Glutamatergic neuron (in vitro differentiated cells): ENCODE measurements at places on chromosomes 3 and 15. TPM values are rescaled to one million over a fixed set of nuclear protein-coding genes. Genes with fewer than 3 reads are reported as not detected.

The NEK10 gene
- total RNA-seq = 1.5 TPM

The TMEM207 gene
- total RNA-seq = not detected

The P2RY14 gene
- total RNA-seq = not detected

The SERPINI2 gene
- total RNA-seq = not detected

The SLC6A1 gene
- 0.15 TPM for total RNA-seq

The ST6GAL1 gene
- 156 TPM for total RNA-seq

The ANKUB1 gene
- not detected for total RNA-seq

The CEMIP gene
- 0.25 TPM for total RNA-seq

The CFAP100 gene
- not detected for total RNA-seq

The PLSCR2 gene
- total RNA-seq = not detected

The STRIT1 gene
- total RNA-seq = not detected

The SNTN gene
- total RNA-seq = not detected

The STIMATE gene
- total RNA-seq = 23.0 TPM

The HESX1 gene
- not detected for total RNA-seq

The PCOLCE2 gene
- total RNA-seq = 33.4 TPM

The TM4SF4 gene
- not detected for total RNA-seq

The UPK1B gene
- not detected for total RNA-seq

The DNASE1L3 gene
- 0.96 TPM for total RNA-seq

The TGM5 gene
- total RNA-seq = not detected

The TRAT1 gene
- total RNA-seq = not detected

The RTP4 gene
- not detected for total RNA-seq

The PPM1L gene
- 81.4 TPM for total RNA-seq

The RPL15 gene
- 1,377 TPM for total RNA-seq

The SNX22 gene
- 4.6 TPM for total RNA-seq

The TIMP4 gene
- total RNA-seq = not detected

The HGD gene
- total RNA-seq = not detected

The AMT gene
- total RNA-seq = 12.4 TPM

The CPN2 gene
- total RNA-seq = not detected

The ERICH6 gene
- 0.69 TPM for total RNA-seq

The EID1 gene
- total RNA-seq = 146 TPM

The SCN11A gene
- total RNA-seq = 0.78 TPM

The SPESP1 gene
- total RNA-seq = not detected

The SEMA3G gene
- total RNA-seq = 0.59 TPM

The MUC4 gene
- total RNA-seq = 2.5 TPM

The TMEM212 gene
- total RNA-seq = not detected

The CILP gene
- 0.12 TPM for total RNA-seq

The GHSR gene
- not detected for total RNA-seq

The ZNF860 gene
- not detected for total RNA-seq

The CMSS1 gene
- 37.8 TPM for total RNA-seq

The NTRK3 gene
- total RNA-seq = 9.5 TPM

The CORO2B gene
- total RNA-seq = 16.3 TPM

The PPCDC gene
- total RNA-seq = 12.7 TPM

The C15orf62 gene
- 0.17 TPM for total RNA-seq

The FOXB1 gene
- not detected for total RNA-seq

The SYNPR gene
- total RNA-seq = 6.1 TPM

The CFAP44 gene
- total RNA-seq = 1.3 TPM
